ENCODE measurements at places on chromosomes 12 and 14.
A peak's percentile ranks its signal among the peaks of the same experiment; 100 is the strongest.

- peak; percentile 17 for DNase-seq
Measured at GRCh38 chr14:93906341-93907329, 20.5 kb upstream of the FAM181A start.

DNA sequence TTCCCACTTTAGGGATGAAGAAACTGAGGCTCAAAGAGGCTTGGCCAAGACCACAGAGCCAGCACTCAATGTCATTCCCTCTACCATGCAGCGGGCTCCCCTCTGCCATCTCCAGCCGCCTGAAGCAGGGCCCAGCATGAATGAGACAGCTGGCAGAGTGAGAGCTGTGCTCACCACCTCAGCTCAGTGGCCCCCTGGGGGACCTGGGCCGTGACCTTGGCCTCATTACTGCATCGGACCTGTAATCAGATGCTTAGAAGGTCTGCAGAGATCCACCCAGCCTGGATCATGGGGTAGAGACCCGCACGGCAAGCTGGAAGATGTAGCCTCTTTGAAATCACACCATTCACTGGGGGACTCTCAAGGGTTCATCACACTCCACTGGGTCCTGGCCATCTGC is 22.7 kb upstream of the CORO1C start:
- no peak for DNase-seq

- DNase-seq: peak; percentile 40
Measured at GRCh38 chr14:61219256-61219655, 61.9 kb downstream of the TMEM30B start.

- DNase-seq: peak; percentile 61
Measured at GRCh38 chr12:100793182-100793581, 1.4 kb upstream of the ANO4 start.

- no peak for DNase-seq
Measured at GRCh38 chr12:38175538-38175937, 141.0 kb upstream of the ALG10B start.

GRCh38 chr14:54278087-54278486 is 118.7 kb upstream of the CDKN3 start:
- no peak for DNase-seq

DNA sequence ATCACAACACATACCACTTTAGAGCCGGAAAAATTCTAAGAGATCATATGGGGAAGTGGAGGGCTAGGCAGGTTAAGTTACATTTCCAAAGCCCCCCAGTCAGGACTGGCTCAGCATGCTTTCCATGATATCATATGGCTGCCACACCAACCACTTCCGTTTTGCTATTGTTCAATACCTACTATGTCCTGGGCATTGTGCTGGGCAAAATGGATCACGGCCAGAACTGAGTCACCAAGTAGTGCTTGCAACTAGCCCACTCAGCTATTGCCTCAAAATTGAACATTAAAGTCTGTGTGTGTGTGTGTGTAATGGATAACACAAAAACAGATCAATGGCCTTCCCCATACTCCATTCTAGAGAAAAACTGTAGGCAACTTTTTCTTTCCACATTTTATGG is 22.7 kb downstream of the WIF1 start:
- DNase-seq: no peak

GRCh38 chr12:71046215-71046614 is 111.6 kb downstream of the TSPAN8 start:
- peak; percentile 2 for DNase-seq

DNA sequence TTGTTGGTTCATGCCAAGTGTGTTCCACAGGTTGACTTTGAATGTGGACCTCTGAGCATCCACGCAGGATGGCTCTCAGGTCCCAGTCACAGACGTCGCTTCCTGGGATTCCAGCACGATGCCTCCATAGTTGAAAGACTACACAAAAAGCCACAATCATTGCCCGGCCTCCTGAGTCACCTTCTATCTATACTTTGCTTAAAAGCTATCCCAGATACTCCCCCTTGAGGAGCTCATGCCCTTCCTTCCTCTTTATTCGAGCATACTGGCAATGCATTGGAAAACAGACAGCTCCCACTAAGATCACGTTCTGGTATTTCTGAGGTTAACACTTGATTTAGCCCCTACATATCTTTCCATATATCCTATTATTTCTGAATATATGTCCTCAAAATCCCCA is 40.1 kb downstream of the ZNF664 start:
- DNase-seq: no peak

DNA sequence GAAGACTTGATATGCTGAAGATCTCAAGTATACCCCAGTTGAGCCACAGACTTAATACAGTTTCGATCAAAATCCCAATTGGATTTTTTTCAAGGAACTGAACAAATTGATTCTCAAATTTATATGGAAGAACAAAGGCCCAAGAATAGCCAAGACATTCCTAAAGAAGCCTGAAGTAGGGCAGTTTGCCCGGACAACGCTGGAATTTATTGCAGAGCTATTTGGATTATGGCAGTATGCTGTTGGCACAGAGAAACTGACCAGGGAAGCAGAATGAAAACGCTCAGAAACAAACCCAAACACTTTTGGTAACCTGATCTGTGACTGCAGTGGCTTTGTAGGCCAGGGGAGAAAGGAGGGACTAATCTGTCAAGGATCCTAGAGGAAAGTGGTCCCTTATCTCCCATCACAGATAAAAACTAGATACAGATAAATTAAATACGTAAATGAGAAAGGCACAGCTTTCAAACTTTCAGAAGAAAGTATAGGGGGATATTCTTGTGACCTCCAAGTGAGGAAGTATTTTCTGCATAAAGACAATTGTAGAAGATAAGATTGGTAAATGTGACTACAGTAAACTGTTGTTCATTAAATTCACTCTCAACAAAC is 35.9 kb upstream of the GSC start:
- DNase-seq: no peak

DNA sequence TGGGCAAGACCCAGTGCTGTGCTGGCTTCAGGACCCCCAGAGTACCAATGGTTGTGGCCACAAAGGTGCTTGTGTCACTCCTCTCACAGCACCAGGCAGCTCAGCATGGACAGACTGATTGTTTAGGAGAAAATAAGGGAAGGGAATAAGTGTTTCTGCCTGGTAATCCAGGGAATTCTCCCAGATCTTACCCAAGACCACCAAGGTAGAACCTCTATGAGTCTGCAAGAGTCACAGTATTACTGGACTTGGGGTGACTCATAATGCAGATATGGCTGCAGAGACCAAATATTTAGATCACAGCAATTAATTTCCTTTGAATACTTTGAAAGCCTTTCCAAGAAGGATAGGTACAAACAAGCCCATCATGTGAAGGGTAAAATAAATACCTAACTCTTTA is 1178.3 kb upstream of the FLRT2 start:
- DNase-seq: peak; percentile 22

DNA sequence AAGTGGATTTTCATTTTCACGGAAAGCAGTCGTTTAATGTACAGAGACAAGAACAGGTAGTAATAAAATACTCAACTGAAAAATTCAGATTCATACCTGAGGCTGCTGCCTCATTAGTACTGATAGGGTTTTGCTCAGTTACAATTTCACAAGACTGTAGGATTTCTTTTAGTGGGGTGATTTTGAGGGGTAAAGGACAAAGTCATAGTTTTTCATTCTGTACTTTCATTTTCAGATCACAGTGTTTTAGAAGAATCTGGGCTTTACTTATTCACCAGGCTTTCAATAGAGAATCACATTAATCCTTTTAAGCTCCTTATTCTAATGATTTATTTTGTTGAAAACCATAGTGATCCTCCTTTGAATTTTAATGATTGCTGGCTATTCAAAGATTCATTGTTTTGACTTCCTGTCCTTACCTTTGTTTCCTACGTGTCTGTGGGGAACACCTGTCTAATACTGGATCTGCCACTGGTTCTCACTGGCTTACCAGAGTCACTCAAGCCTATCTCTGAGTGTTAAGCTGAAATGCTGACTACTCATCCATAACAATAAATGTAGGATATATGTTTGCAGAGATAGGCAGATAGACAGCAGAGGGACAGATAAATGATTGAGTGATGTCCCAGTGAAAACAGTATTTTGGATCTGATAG is 243.8 kb upstream of the NPAS3 start:
- no peak for DNase-seq

DNA sequence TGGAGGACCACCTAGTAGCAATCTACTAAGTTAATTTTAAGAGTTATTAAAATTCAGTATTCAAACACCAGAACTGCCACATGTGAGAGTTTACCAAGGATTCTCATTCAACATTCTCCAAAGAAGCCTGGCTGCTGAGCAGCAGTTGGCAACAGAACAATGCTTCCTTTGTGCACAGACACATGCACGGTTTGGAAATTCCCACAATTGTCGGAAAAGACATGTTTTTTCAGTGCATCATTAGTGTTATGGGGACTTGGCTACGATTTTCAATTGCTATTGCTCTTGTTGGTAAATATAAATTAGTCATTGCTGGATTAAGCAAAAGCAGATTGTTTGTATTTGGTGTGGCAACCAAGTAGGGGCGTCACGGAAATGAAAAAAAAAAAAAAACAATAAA is 22.2 kb downstream of the ST8SIA1 start:
- peak; percentile 54 for DNase-seq

DNA sequence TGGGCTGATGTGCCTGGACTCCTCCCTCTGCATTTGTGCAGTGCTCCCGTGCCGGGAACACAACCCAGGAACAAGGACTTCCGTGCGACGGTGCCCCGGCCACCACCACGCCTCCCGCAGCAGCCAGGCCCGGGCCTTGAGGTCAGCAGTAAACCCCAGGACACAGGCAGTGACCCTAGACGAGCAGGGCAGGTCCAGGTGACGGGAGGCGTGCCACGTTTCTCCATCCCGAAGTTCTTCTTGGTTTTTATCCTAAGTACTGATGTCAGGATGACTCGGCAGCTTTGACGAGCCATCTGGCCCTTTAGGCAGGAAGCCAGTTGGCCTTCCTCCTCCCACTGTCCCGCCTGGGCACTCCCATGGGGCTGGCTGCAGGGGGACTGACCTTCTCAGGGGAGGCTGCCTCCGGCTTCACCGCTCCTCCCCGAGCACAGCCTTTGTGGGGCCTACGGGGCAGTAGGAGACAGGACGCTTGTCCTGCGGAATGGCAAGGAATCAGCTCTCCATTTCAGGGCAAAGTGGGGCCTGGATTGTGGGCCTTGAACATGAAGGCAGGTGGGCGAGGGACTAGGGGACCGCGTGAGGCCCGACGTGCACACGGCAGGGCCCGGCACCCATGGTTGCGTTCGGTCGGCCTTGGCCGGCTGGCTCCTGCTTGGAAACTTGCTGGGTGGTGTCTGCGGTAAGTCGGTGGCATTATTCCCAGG is 94.1 kb downstream of the FBXL14 start:
- DNase-seq: peak; percentile 81

DNA sequence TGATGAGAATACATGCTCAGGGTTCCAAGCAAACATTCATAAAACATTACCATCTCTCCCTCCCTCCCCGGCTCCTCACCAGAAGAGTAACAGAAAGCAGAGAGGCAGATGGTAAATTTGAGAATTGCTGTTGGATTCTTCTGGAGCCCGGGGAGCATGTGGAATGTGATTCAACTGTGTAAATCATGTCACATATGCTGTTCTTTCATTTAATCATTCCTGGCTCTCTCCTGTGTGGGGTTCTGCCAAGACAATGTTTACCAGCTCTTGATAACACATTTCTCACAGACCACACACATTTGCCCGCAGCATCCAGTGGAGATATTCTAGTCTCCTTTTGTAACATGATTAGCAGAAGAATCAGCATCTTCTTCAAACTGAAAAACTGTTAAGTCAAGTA is 23.4 kb upstream of the NR2C1 start:
- peak; percentile 60 for DNase-seq

- no peak for DNase-seq
Measured at GRCh38 chr12:70379846-70380245, 13.8 kb downstream of the KCNMB4 start.

- DNase-seq: no peak
Measured at GRCh38 chr12:106189341-106189740, 50.6 kb upstream of the NUAK1 start.

DNA sequence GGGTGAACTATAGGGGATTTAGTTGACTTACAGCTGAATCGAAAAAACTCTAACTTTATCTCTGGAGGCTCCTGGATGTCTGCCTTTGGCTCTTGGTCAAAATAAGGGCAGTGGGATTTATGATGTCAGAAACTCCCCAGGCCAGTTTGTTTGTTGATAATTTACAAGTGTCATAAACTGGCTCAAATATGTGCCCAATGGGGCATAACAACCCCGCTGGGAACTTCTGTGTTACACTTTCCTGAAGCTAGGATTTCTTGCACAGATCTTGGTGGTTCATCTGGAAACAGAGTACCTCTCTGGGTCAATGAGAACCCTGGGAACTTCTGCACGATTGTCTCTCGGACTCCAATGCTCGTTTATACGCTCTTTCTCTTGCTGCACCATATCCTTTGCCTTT is 58.7 kb upstream of the MUCL1 start:
- no peak for DNase-seq

GRCh38 chr12:89642959-89643358 is 65.7 kb downstream of the ATP2B1 start:
- no peak for DNase-seq

All from IMR-90 (cell line).